ENCODE measurements at places on chromosomes 11 and 22.
A peak's percentile ranks its signal among the peaks of the same experiment; 100 is the strongest.

DNA sequence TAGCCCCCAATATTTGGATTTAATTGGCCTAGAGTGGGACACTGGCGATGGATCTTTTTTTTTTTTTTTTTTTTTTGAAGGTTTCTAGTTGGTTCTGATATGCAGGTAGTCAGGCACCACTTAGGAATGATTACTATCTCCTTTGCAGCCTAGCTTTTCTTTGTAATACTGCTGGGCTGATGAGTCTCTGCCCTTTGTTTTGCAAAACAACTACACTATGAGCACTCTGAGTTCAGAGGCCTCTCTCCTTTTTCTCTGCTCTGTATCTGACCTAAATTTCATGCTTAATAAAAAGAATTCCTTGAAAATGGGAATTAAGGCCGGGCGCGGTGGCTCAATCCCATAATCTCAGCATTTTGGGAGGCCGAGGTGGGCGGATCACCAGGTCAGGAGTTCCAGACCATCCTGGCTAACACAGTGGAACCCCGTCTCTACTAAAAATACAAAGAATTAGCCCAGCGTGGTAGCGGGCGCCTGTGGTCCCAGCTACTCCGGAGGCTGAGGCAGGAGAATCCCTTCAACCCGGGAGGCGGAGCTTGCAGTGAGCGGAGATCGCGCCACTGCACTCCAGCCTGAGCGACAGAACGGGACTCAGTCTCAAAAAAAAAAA lies 1312.3 kb downstream of the FAM181B start:
- DNase-seq: no peak

- DNase-seq: no peak
These were observed 71.4 kb upstream of the BMAL1 start for GRCh38 chr11:13206086-13206640.

DNA sequence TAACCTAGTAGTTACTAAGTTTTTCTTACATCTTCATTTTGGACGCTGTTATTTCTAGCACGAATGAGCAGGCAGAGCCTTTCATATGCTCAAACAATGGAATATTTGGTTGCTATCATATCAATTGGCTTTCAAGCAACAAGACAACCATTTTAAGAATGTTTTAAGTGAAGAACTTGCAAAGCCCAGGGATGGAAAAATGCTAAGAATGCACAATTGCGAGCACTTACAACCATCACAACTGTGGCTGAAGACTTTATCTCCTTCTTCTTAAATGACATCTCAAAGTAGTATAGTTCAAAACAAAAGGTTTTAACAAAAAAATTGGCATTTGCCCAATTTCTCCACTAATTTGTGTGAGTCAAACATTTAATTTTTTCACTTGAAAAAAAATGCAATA lies 8.3 kb upstream of the MMP1 start:
- no peak for DNase-seq

GRCh38 chr11:43874738-43875137 lies 5.9 kb upstream of the ALKBH3 start:
- DNase-seq: no peak

DNA sequence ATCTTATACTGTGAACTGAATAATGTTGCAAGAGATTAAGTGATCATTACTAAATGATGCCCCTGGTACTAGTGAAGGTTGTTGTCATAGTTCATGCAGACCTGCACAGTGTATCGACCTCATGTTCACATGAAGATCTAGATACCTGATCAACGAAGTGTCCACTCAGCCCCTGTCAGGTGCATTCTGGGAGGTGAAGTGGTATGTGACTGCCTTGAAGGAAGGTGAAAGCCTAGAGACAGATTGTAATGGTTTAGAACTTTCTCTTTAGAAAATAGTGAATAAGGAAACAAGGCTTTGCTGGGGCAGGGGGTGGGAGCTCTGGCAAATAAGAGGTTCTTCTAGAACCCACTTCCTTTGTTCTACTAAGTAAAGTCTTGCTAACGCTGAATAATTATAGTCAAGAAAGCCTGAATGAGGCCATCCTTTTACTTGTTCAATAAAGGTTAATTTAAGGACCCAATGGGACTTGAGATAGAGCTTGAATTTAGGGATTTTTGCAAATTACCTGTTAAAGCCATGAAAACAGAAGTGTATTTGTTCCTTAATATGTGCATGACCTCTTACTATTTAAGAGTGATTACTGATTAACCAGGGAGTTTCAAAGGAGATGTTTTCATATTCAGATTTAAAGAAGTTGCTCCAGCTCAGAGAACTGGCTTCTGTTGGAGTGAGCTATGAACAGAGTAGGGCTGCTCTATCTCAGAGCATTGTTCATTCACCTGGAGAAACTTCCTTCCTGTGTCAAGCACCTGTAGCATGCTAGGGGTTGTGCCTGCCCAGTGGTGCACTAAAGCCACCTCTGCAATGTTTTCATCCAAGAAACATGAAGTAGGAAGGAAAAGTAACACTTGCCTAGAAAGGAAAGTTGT lies 45.3 kb downstream of the C22orf31 start:
- DNase-seq: no peak

GRCh38 chr22:40721266-40721665 lies 42.0 kb downstream of the MCHR1 start:
- peak; percentile 92 for DNase-seq

DNA sequence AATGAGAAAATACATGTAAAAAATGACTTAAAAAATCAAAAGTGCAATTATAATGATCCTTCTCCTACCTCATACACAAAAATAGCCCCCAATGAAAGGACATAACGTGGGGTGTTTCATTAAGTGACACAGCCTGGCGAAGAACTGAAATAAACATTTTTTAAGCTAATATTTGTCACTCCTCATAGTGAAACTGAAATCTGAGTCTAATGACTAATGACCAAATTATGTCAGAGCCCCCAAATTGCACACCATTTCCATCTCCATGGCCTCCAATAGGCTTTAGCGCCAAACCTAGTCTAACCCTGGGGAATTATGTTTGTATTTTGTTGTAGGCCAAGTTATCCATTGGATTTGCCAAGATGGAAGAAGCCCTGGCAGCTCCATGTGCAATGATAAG lies 119.1 kb downstream of the WT1 start:
- no peak for DNase-seq

GRCh38 chr11:78022397-78023396 lies at the start of gene KCTD14:
KCTD14 (minus strand) TSS chr11:78023276; CDS start chr11:78023249, 27 bp downstream.
- no peak for DNase-seq

DNA sequence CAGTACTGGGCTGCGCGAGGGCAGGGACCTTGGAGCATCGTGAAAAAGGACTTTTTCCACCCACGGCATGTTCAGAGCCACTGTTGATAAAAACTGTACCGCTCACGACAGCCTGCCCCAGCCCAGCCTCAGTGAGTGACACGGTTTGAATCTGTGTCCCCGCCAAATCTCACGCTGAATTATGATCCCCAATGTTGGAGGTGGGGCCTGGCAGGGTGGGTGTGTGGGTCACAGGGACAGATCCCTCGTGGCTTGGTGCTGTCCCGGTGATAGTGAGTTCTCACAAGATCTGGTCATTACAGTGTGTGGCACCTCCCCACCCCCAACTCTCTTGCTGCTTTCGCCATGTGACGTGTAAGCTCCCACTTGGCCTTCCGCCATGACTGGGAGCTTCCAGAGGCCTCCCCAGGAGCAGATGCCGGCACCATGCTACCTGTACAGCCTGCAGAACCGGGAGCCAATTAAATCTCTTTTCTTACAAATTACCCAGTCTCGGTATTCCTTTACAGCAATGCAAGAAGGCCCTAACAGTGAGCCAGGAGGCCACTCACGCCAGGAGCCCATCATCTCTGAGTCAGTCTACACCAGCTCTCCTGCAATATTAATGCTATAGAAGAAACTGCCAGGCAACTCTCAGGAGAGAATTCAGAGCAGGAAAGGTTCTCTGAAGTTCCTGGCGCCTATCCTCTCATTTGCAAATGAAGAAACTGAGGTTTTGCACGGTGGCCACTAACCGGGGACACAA lies 1.3 kb downstream of the TOLLIP start:
- peak; percentile 20 for DNase-seq

DNA sequence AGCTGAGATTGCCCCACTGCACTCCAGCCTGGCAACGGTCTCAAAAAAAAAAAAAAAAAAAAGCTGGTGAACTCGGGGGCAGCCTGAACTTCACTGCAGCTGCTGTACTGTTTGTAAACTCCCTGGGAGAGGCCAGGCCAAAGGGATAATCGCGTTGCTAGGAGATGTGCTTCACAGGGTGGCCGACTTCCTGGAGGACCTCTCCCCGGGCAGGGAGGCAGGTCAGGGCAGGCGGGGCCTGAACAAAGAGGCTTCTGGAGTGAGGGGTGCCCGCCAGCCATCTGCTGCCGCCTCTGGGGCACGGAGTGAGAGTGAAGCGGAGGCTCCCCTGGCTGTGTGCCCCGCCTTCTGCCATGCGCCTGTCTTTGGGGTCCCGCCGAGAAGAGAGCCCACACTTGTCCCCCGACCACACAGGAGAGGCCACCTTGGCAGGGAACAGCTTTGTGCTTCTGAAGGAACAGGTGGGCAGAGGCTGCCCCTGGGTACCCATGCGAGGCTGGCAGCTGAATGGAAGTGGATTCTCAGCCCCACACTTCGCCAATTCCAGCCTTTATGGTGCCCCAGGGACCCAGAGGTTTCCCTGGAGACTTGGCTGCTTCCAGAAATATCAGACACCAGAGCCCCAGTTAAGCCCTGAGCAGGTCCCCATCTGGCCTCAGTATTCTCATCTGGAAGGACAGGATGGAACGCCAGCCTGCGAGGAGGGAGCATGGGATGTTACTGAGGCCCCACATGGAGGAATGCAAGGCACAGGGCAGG lies 29.6 kb downstream of the TMEM184B start:
- DNase-seq: no peak

- DNase-seq: no peak
These were observed 21.4 kb downstream of the RELT start for GRCh38 chr11:73397468-73398131.

Data from SK-MEL-5 (cell line).